ENCODE measurements at places on chromosomes 6 and 20. TPM values are rescaled to one million over a fixed set of nuclear protein-coding genes. Genes with fewer than 3 reads are reported as not detected.

DNA sequence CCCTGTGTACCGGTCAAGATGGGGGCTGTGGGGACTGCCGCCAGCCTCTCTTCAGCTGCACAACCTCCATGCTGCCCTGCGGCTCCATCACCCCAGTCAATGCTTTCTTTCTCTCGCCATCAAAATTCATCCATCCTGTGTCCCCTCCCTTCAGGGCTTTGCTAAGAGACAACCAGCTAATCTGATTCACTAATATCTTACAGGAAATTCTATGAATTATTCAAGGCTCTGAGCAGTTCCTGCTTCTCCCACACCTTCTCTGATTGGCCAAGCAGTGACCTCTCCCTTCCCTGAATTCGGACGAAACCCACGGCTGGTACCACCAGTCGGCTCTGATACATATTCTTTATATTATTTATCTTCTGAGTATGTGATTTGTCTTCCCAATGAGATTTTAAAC, 13.8 kb downstream of the ITPR3 start:
- H3K27ac ChIP-seq = no peak overlapping the region
- no peaks in the 10 kb centered on the region for H3K36me3 ChIP-seq
- DNase-seq = no peak
- H3K4me1 ChIP-seq = peaks cover 38% of the 10 kb centered on the region
- no peak overlapping the region for H3K4me3 ChIP-seq

The MMS22L gene
- 6.8 TPM for total RNA-seq

The FAM83C gene
- not detected for total RNA-seq

The EYS gene
- not detected for total RNA-seq

DNA sequence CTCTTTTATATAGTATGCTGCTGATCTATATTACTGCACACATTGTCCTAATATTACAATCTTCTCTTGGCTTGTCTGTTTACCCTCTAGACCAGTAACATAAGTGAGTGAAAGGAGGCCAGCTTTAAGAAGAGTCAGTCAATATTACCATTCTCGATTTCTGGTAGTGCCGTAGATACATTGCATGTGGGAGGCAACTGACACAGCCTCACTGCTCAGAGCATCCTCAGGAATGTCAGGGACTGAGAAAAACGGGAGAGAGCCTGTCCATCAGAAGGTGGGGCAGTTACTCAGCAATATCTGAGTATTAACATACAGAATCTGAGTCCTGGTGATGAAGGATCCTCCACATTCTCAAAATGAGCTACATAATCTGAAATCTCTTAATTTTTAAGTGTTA, 259.9 kb downstream of the GJA1 start:
- DNase-seq = no peak
- no peak overlapping the region for H3K4me3 ChIP-seq

The LAMA2 gene
- 42.1 TPM for total RNA-seq

- DNase-seq = peak; percentile 81
- H3K27ac ChIP-seq = peak within 1 kb of the TSS; percentile 97
- peaks cover 28% of the 10 kb centered on the region for H3K4me1 ChIP-seq
- H3K27me3 ChIP-seq = no peaks in the 10 kb centered on the region
- no peaks in the 10 kb centered on the region for H3K36me3 ChIP-seq
- peak within 1 kb of the TSS; percentile 72 for H3K4me3 ChIP-seq
Observed at GRCh38 chr6:16760516-16761470, at the start of gene ATXN1. Gene ATXN1, minus strand, starts transcription at chr6:16761460.

The FAM229B gene
- total RNA-seq = 8.2 TPM

DNA sequence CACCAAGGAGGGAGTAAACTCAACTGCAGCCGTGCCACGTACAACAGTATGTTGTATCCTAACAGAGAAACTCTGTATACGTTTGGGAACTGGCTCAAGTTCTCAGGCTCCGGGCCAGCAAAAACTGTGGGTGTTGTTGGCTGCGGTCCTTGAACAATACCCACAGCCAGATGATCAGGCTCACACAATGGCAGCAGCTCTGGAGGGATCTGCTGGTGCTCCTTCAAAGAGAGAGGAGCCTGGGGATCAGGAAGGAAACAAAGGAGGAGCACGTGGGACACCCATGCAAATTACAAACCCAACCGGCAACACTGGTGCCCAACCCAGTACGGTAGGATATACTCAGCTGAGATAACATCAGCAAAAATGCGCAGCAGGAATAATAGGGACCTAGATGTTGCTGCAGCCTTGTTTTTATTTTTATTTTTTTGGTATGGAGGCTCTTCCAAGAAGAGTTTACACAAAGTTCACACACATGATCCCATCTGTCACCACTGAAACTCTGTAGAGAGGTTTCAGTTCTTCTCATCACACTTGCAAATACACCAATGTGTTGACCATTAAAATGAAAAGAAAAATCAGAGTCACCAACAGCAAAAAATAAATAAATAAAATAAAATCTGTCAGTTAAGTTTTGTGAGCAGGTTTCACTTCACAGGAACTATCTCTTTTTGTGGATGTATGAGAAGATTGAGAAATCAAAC, 41.2 kb upstream of the PDE10A start:
- no peaks in the 10 kb centered on the region for H3K4me1 ChIP-seq
- no peak overlapping the region for H3K27ac ChIP-seq
- DNase-seq = no peak
- H3K36me3 ChIP-seq = no peaks in the 10 kb centered on the region

DNA sequence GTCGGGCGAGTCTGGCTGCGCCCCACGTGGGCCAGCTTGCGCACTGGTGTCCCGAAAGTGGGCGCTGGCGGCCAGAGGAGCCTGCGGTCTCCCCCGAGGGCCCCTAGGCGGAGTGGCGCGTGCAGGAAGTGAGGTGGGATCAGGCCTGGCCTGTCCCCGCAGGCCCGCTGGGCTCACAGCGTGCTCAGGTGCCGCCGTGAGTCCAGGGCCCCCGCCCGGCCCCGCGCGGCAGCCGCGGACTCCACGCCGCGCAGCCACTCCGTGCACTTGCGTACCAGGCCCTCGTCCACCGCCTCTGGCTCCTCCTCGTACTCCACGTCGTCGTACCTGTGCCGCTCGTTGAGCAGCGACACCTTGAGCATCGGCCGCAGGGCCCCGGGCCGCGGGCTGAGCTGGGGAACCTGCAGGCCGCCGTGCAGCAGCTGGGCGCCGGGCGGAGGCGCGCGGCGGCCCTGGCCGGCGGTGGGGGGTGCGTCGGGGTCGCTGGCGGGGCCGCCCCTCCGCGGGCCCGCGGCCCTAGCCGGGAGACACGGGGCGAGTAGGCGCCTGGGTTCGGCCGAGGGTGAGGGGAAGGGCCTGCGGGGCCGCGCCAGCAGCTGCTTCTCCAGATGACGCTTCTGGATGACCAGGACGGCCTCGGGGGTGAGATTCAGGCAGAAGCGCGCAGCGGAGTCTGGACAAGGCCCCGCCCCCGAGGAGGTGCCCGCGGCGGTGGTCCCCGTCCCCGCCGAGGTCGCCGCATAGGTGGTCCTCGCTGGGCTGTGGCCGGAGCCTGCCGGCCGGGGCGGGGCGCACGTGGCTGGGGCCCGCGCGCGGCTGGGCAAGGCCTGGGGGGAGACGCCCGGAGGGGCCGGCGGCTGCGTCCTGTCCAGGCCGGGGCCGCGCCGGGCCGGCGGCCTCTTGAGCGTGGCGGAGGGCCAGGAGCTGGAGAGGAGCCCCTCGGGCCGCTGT, 835 bp downstream of the PRR18 start:
- DNase-seq = no peak
- peaks cover 55% of the 10 kb centered on the region for H3K27me3 ChIP-seq
- H3K4me1 ChIP-seq = peaks cover 13% of the 10 kb centered on the region
- H3K27ac ChIP-seq = no peak overlapping the region

- no peak for DNase-seq
- H3K4me3 ChIP-seq = no peak overlapping the region
- peaks cover 15% of the 10 kb centered on the region for H3K4me1 ChIP-seq
- H3K27ac ChIP-seq = no peak overlapping the region
- no peaks in the 10 kb centered on the region for H3K27me3 ChIP-seq
Observed at GRCh38 chr20:41478026-41478425, 111.4 kb upstream of the EMILIN3 start.

DNA sequence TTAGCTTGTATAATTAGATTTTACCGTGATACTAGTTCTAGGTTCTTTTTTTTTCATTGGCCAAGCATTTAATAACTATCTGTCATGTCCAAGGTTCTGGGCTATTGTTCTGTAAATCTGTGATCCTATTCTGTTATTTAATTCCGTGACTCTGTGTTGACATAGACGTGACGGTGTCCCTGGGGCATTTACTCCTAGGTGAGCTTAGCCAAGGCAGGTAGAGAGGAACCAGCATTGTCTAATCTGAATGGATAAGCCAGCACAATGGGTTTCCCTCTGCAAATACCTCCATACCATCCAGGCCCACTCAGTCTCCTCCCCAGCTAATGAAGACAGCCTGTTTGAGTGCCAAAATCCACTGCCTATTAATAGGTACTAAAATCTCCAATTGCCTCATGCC, 8.9 kb upstream of the CDSN start:
- H3K36me3 ChIP-seq = no peaks in the 10 kb centered on the region
- H3K27me3 ChIP-seq = no peaks in the 10 kb centered on the region
- no peak overlapping the region for H3K4me3 ChIP-seq

The RAB23 gene
- 13.7 TPM for total RNA-seq

GRCh38 chr6:158668707-158669103, 18.9 kb downstream of the SYTL3 start:
- no peak overlapping the region for H3K27ac ChIP-seq
- no peak overlapping the region for H3K4me3 ChIP-seq
- DNase-seq = no peak

DNA sequence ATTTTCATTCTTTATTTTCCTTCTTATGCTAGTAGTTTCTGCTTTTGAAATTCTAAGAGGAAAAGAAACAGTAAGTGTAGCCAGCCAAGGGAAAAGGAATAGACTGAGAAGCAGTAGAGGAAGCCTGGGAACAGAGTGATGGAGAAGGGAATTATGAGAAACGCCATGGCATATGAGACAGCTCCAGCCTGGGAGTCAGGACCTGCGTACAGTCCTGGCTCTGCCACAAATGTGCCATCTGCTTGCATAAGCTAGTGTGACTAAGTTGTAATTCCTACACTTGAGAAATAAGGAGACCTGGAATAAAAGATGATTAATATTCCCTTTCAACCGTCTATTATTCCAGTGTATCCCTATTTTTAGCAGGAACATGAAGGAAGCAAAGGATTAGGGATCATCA, 47.5 kb downstream of the OSTM1 start:
- H3K27ac ChIP-seq = no peak overlapping the region
- no peak for DNase-seq
- no peak overlapping the region for H3K4me3 ChIP-seq
- no peaks in the 10 kb centered on the region for H3K4me1 ChIP-seq
- no peaks in the 10 kb centered on the region for H3K36me3 ChIP-seq
- no peaks in the 10 kb centered on the region for H3K27me3 ChIP-seq

- H3K27ac ChIP-seq = no peak overlapping the region
- H3K36me3 ChIP-seq = no peaks in the 10 kb centered on the region
- no peak overlapping the region for H3K4me3 ChIP-seq
- H3K27me3 ChIP-seq = peaks cover 4% of the 10 kb centered on the region
- no peak for DNase-seq
Observed at GRCh38 chr6:157679605-157680580, 143.2 kb upstream of the SNX9 start.

The FNDC11 gene
- total RNA-seq = 0.32 TPM

The LIME1 gene
- total RNA-seq = 7.8 TPM

DNA sequence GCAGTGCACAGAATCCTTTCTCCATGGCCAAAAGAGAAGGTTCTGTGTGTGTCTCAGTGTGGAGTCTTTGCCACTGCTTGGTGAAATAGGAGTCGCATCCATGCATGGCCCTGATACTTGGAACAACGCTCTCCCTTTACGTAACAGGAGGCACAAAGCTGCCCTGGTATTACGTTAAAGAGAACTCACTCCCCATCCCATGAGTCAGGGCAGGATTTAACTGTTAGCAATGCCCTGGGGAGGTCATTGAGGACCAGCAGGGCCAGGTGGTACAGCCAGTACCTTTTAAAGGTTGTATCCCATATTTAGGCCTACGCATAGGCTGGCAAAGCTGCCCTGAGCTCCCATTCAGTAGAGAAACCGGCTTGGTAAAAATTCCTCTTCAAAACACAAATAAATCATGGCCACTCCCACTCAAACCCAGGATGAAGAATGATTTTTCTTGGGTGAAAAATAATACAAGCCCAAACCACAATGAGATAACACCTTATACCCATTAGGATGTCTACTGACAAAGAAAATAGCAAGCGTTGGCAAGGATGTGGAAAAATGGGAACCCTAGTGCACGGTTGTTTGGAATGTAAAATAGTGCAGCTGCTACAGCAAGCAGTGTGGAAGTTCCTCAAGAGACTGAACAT, 37.1 kb downstream of the MYLK4 start:
- DNase-seq = no peak
- no peaks in the 10 kb centered on the region for H3K4me1 ChIP-seq
- H3K36me3 ChIP-seq = no peaks in the 10 kb centered on the region

The PI3 gene
- total RNA-seq = 4.1 TPM

DNA sequence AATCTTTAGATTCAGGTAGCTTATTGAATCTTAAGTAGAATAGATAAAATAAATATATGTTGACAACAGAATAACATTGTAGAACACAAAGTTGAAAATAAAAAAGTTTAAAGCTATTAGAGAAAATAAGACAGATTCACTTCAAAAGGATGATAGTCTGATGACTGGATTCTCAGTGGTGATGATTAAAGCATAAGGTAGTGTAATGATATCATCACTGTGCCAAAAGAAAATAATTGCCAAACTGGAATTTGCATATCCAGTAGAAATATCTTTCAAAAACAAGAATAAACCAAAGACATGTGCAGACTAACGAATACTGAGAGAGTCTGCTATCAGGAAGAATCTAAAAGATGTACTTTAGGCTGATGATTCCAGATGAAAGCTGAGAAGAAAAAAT, 30.2 kb downstream of the ENPP1 start:
- no peaks in the 10 kb centered on the region for H3K27me3 ChIP-seq
- no peak overlapping the region for H3K4me3 ChIP-seq
- H3K36me3 ChIP-seq = no peaks in the 10 kb centered on the region

The SASH1 gene
- total RNA-seq = 108 TPM

GRCh38 chr6:88371480-88371879, 205.3 kb upstream of the CNR1 start:
- H3K36me3 ChIP-seq = no peaks in the 10 kb centered on the region
- DNase-seq = no peak
- no peaks in the 10 kb centered on the region for H3K27me3 ChIP-seq
- H3K4me1 ChIP-seq = peaks cover 2% of the 10 kb centered on the region
- H3K4me3 ChIP-seq = no peak overlapping the region

- H3K4me3 ChIP-seq = no peak overlapping the region
- H3K27ac ChIP-seq = no peak overlapping the region
- H3K4me1 ChIP-seq = no peaks in the 10 kb centered on the region
- H3K36me3 ChIP-seq = no peaks in the 10 kb centered on the region
- H3K27me3 ChIP-seq = no peaks in the 10 kb centered on the region
Observed at GRCh38 chr6:10276660-10277287, 138.1 kb downstream of the TFAP2A start.

DNA sequence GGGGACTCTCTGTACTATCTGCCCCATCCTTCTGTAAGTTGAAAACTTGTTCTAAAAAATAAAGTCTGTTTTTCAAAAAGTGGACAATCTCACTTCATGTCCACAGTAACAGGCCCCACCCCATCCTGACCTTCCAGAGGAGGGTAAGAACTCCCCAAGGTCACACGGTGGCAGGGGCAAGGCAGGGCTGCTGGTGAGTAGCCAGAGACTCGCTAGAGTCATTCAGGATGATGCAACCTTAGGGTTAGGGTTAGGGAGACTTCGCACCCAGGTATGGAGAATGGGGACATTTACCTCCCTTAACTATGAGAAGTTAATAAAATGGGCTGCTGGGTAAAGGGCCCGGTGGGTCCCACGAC, 15.4 kb downstream of the PEDS1 start:
- H3K4me1 ChIP-seq = peaks cover 17% of the 10 kb centered on the region
- H3K27ac ChIP-seq = peak overlapping the region; percentile 68
- DNase-seq = no peak
- peaks cover 61% of the 10 kb centered on the region for H3K36me3 ChIP-seq
- H3K27me3 ChIP-seq = no peaks in the 10 kb centered on the region
- no peak overlapping the region for H3K4me3 ChIP-seq

The FRMD1 gene
- total RNA-seq = 0.09 TPM

Measured in upper lobe of right lung (tissue), 1 donor.